ENCODE measurements at places on chromosomes 11 and 22.

DNA sequence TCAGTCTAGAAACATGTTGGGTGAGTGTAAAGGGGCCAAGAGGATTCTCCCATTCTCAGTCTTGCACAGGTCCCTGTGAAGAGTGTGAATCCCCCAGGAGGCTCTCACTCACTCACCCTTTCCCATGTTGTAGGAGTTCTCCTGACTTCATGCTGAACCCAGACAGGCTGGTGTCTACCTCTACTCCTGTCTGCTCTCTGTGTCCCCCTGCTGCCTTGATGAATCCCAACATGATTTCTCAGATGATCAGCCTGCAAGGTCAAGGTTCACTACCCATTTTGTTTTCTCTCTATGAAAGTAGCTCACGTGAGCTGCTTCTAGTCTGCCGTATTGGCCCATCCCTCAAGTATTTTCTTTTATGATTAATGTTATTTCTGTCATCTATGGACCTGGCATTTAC, 500.6 kb downstream of the ETS1 start:
- no peak for DNase-seq

GRCh38 chr11:10476342-10476741, 21.3 kb downstream of the AMPD3 start:
- no peak for DNase-seq

- DNase-seq = peak; percentile 37
Measured at GRCh38 chr11:63613517-63614135, 607 bp downstream of the PLAAT3 start.

DNA sequence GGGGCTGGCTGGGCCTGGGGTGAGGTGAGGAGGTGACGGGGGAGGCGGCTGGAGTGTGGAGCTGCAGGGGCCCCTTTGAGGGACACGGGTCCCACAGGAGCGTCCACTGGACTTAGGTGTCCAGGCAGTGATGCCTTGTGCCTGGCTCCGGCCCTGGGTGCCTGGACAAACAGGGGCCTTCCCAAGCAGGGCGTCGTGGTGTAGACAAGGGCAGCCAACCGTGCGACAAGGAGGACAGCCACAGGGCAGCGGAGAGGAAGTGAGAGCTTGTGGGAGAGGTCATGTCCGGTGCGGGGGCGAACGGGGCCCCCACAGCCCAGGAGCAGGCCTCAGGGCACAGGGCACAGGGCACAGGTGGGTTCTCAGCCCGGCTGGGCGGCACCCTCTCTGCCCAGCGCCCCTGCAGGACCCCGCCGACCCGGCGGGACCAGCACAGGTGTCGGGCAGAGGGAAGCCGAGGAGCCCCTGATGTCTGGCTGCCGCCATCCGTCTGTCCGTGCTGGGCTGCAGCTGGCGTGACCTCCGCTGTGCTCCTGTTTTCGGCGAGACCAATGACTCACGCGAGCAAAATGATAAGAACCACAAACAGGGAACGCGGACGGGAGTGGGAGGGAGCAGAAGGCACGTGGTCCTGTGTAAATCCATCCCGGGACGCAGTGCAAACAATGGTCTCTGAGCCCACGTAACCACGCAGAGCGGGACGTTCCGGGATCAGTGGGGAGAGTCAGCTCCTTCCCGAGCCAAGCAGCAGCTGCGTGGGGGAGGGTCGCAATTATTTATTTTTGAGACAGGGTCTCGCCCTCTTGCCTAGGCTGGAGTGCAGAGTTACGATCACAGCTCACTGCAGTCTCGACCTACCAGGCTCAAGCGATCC, 49.1 kb upstream of the A4GALT start:
- DNase-seq = no peak

GRCh38 chr11:22466809-22467208, 128.6 kb downstream of the SLC17A6 start:
- DNase-seq = no peak

- DNase-seq = no peak
Measured at GRCh38 chr22:39416319-39416718, 16.7 kb downstream of the TAB1 start.

- DNase-seq = no peak
Measured at GRCh38 chr11:48050304-48050703, 69.9 kb downstream of the PTPRJ start.

- DNase-seq = no peak
Measured at GRCh38 chr11:57566905-57567514, 462 bp downstream of the UBE2L6 start.

DNA sequence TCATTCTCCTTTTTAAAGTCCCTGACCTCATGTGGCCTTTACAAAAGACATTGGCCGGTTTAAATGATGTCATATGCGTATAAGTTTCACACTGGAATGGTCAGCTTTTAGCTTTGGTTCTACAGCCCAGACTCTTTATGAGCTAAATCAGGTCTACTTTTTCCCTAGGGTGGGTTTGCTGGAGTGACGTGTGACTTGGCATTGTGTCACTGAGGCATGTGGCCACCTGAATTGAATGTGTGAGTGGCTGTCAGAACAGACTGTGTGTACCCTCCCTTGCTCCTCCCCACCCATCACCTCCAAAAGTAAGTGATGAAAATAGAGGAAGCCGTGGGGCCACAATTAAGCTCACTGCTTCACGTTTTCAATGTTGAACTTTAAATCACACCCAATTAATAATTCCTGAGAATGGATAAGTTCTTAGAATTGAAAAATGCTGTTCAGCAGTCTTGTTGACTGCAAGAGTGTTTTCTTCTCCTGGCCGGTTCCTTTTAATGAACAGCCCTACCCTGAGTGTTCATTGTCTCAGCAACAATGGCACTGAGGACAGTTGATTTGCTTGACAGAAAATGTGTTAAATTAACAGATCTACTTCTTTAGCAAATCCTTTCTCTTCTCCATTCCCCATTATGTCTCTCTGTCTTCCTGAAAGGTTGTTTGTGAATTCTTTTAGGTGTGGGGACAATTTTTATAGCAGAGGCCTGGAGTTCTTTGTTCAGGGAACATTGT, 11.3 kb downstream of the CECR2 start:
- peak; percentile 44 for DNase-seq

- DNase-seq = no peak
Measured at GRCh38 chr22:37657590-37658132, 862 bp upstream of the PDXP start.

- DNase-seq = peak; percentile 54
Measured at GRCh38 chr22:33923660-33924246, 3.5 kb upstream of the LARGE1 start.
